ENCODE measurements at places on chromosomes 1 and 21.

DNA sequence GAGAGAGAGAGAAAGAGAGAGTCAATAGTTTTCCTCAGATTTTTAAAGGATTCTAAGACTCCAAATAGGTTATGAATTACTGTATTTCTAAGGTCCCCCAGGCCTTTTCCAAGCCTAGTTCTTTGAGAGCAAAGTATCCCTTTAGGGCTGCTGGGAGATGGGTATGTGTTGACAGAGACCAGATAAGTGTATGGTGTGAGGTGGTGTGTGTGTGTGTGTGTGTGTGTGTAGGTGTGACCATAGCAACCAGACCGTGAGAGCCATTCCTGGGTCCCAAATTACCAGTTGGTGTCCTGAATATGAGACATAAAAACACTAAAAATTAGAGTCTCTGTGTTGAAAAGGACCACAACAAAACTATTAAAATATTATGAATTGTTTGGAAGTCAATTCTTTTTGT, 41.7 kb upstream of the DNAJC6 start:
- DNase-seq, result no peak

DNA sequence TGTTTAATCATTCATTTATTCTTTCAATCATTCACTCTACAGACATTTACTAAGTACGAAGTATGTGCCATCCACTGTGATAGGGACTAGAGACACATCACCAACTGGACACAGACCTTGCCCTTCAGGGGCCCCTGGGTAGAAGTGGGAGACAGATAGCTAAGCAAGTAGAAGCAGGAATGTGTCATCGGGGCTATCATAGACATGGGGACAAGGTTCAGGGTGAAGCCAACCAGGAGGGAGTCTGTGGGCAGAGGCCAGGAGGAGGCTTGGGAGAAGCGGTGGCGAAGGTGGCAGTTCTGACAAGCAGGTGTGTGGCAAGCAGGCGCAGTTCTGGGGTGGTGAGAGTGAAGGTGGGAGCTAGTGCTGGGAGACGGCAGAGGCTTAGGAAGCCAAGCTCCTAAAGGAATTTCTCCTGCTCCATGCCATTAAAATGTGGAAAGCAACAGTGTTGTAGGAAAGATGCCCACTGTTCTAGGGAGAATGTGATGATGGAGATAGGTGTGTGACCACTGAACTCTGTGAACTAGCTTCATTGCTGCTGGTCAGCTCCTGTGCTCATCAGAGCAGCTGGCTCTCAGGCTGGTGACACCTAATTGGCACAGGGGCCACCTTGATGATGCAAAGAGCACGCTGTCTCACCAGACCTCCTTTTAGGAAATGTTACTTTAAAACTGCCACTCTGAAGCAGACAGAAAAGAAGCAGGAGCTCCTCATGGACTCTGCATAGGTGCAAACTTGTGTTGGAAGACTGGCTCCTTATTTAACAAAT, 79.7 kb upstream of the LPGAT1 start:
- no peak for DNase-seq

DNA sequence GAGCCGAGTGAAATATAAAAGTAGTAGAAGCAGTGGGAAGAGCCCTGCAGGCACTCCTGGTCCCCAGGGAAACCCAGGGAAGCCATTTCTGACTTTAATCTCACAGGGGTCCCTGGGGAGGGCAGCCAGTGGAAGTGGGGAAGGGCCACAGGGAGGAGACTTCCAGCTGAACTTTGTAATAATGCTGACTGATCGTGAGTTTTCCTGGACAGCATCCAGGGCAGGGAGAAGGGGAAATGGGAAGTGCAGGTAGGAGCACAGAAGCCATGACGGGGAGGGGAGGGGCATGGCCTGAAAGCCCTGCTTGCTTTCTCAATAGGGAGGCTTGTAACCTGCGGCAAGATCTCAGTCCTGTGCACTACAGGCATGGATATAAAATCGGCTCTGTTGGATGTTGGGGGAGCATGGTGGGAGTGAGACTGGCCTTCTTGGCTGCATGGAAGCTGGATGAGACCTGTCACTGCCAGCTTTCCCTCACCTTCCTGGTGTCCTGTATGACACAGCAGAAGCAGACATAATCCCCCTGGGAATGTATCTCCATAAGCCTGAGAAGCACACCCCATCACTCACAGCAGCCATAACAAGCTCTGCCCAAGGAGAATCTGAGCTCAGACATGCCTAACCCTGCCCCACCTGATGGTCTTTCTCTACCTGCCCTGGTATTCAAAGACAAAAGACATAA, 15.1 kb upstream of the MX1 start:
- no peak for DNase-seq

DNA sequence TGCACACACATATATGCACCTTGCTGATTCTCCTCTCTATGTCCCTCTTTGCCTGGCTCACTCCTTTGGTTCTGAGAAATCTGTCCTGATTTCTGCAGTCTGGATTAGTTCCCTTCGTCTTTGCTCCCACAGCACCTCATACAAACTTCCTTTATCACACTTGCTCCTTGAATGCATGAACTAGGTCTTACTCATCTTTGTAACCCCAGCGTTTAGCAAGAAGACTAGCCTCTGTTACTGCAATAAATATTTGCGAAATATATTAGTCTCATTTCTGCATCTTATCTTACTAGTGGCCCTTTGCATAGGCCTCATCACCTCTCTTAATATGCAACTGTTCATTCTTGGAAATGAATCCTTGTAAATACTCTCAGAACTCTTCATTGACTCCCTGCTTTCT, 11.4 kb downstream of the SMYD2 start:
- DNase-seq, result no peak

DNA sequence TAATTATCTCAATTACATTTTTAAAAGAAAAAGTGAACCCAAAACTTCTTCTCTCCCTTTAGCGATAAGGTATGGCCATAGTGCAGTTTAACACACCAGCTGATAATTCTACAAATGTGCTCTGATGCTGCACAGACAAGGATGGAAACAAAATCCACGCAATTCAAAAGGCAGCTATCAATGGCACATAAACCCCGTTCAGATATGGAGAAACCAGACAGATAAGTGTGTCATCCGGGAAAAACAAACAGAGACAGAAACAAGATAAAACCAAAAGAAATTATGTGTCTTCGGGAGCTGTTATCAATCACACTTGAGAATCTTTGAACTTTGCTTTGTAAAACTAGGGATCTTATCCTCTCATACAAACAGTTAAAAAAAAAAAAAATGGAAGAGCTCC, 73.6 kb downstream of the SIPA1L2 start:
- no peak for DNase-seq

DNA sequence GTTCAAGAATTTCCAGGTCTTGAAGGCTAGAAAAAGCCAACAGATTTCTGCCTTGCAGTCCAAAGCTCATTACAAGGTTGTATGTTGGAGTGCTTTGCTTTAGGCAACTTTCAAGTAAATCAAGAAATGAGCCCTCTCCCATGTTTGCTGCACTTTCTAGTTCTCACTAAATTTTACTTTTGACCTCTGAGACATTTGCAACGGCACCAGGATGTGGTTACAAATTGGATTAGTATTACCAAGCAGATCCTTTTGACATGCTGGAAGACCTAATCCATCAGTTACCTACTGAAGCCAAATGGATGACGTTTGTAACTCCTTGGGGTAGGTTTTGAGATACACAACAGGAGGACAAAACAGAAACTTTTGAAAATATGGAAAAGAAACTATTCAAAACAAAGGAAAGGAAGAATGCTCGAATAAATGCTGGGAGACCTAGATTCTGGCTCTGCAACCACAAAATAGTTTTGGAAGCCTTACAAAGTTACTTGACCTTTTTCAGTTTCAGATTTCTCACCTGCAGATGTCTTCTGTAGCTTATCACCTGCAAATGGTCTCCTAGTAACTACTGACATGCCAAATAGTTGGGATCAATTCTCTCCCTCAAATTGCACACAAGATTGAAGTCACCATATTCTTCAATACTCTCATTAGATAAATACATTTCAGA, 251.7 kb upstream of the ADGRL2 start:
- DNase-seq, result no peak

DNA sequence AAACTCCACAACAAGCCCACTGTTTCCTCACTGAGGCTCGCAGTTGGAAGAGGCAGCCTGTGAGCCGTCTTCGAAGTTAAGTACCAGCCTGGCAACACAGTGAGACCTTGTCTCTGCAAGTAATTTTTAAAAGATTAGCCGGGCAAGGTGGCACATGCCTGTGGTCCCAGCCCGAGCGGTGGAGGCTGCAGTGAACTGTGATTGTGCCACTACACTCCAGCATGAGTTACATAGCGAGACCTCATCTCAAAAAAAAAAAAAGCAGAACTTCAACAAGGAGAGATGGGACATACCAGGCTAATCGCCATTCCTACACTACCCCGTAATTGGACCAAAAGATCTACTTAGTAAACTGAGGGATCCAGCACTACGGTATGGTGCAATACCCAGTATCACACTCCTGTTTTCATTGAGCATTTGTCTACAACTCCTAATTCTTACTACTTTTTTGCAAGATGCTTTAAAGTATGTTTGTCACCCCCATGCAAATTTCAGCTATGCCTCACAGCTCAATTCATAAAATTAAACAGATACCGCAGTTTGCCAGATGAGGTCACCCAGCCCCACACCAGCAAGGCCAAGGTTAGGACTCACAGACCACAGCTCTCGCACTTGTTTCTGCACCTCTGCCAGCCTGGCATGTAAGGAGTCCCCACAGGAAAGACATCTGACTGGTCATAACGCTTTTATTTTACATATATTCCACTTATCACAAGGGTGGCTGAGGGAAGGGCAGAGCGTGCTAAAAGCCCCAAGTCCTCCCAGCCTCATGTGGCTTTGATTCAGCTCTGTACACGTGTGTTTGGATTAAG, 21.0 kb downstream of the SDE2 start:
- DNase-seq, result no peak

- no peak for DNase-seq
Measured at GRCh38 chr1:43366179-43366578, 1.6 kb downstream of the ELOVL1 start.

- DNase-seq, result no peak
Measured at GRCh38 chr1:67618285-67619018, 66.5 kb upstream of the GADD45A start.

- DNase-seq, result no peak
Measured at GRCh38 chr1:23574265-23574754, 15.0 kb upstream of the ID3 start.
